Neural progenitor cell (in vitro differentiated cells): ENCODE measurements at places on chromosomes 13 and 19. TPM values are rescaled to one million over a fixed set of nuclear protein-coding genes. Genes with fewer than 3 reads are reported as not detected.

Gene SPART
- total RNA-seq = 48.1 and 70.9 TPM in 2 replicates

- DNase-seq = no peak
Observed at GRCh38 chr19:56839652-56840450, 675 bp downstream of the PEG3 start.

GRCh38 chr13:81659984-81660383 lies 1319.1 kb upstream of the SPRY2 start:
- no peak for DNase-seq

- no peak for DNase-seq
Observed at GRCh38 chr13:35887115-35887666, 244.0 kb downstream of the DCLK1 start.

- no peak for DNase-seq
Observed at GRCh38 chr19:58392945-58393724, 2.3 kb upstream of the RNF225 start.

DNA sequence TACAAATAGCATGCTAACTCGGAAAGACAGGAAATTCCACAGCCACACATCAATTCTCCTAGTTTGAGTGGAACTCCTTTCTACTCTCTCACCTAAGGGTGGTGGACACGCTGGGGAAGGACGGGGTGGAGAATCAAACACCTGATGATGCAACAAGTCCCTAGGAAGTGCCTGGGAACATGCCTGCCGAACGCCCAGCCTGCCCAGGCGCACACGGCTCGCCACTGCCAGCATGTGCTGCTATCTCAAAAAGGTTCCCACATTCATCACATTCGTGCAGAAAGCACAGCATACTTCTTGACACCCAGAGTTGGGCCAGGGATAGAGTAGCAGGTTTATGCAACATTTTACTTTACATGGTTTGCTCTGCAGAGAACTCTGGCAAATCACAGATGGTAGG lies 164.6 kb downstream of the ABCC4 start:
- DNase-seq = no peak

DNA sequence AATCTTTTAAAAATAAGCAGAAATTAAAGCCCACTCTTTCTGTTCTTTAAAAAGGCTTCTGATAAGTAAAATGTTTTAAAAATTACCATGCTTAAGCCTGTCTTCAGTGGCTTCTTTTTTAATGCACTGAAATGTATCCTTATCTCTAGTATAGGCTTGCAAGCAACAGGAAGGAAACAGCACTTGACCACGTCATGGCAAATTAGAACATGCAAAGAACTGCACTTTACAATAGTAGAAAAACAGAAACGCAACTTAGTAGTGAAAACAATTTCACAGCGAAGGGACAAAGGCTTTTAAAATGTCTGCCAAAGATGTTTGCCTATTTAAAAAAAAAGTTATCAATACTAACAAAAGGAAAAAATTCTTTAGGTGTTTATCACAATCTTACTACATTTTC lies 36.3 kb downstream of the ELF1 start:
- DNase-seq = no peak

Gene PRODH2
- not detected in 2 replicates for total RNA-seq
